HCEC 1CT (cell line): ENCODE measurements at places on chromosomes 7 and 10.

DNA sequence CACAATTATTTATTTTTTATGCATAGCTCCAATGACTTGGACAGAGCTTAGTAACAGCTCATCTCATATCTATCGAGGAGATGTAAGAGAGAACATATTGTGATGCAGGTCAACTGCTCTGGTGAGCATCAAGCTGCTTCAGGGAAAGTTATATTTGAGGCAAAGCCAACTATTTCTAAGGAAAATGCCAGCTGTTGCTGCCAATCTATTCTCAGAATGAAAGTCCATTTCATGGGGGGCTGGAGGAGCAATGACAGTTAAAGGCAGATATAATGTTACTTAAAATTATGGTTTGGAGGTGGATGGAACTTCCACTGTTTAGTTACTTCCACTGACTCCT lies 424.8 kb downstream of the KIF20B start:
- DNase-seq, result no peak

- DNase-seq, result no peak
Measured at GRCh38 chr10:20988357-20988983, 91.4 kb upstream of the NEBL start.

DNA sequence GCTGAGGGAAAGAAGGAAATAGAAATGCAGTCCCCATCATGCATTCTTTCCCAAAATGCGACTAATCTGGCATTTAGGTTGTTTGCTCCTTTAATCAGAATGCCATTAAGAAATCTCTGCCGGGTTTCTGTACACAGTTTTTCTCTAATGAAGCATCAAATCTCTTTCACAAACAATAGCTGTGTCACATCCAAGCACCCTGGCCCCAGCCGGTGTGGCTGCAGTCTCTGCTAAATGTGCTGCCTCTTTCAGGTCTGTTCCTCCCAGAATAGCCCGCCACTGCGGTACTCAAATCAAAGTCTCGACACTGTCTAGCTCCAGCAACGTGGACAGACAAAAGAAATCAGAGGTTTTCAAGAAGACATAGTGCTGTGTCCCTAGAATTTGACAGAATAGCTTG lies 343.8 kb downstream of the KCNMA1 start:
- no peak for DNase-seq

- DNase-seq, result no peak
Measured at GRCh38 chr7:25636871-25637283, 408.6 kb upstream of the NPVF start.

- no peak for DNase-seq
Measured at GRCh38 chr10:26485150-26485941, 47.2 kb downstream of the APBB1IP start.

- no peak for DNase-seq
Measured at GRCh38 chr10:13218878-13219277, 15.3 kb downstream of the UCMA start.

DNA sequence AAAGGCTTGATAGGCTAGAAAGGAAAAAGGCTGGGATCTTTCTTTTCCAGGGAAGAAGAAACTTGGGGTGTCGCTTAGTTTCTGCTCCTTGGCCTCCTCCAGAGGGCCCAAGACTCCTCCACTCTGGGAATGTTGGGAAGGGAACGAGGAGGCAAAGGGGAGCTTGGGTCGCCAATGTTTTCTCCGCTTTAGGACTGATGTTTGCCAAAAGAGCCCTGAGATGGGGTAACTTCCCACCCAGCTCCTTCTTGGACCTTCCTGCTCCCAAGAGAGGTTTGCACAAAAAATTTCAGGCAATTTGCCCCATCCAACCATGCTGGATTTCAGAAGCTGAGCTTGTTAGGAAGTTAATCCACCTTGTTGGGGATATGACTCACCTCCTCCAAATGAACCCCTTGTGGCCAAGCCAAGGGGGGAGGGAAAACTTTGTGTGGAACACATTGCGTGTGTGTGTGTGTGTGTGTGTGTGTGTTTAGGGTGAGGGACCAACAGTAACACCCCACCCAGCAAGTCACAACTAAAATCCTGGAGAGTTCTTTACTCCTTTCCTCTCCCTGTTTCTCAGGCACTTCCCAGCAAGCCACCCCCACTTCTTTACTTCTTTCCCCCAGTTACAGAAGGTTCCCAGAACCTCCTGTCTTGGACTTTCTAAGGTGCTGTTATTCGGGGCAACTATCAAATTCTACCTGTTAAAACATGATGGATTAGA lies 8.7 kb upstream of the HOXA2 start:
- DNase-seq, result peak; percentile 81

- peak; percentile 6 for DNase-seq
Measured at GRCh38 chr7:102072636-102073209, 213.9 kb upstream of the SH2B2 start.

DNA sequence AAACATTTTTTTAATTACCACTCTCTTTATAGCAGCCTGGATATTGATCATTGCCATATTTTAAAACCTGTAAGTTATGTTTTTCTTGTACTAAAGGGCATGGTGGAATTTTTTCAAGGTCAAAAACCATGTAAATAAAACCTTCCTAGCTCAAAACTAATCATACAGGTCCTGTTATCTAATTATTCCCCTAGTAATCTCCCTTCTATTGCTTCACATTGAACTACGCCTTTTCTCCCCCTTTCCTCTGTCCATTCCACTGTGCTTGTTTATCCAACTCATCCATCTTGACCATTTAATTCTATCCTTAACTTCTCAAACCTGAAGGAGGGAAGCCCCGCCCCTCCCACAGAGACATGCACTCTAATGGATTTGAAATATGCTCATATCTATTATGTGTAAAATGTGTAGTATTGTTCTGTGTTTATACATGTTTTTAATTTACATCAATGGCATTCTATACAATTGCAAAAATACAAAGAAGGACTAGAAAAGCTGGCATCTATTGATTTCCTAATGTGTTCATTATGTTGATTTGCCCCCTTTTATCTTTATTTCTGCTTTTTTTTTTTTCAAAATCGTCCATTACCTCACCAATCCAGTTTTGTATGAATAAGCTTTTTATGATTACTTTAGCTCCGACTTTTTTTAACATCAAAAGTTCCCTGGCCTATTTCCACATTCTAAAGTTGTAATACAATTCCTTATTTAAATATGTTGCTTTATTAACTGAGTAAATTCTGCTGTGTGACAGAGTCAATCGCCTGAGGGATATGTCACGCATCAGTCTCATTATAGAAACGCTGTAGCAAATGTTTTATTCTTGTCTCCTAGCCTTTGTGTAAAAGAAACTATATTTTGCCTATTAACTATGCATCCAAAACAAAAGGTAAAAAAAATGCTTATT lies 61.0 kb downstream of the MET start:
- no peak for DNase-seq

- no peak for DNase-seq
Measured at GRCh38 chr10:4067531-4067930, 282.5 kb upstream of the KLF6 start.

- peak; percentile 8 for DNase-seq
Measured at GRCh38 chr7:134212576-134213546, 85.7 kb downstream of the LRGUK start.

- no peak for DNase-seq
Measured at GRCh38 chr7:2603044-2603965, 28.5 kb upstream of the TTYH3 start.

DNA sequence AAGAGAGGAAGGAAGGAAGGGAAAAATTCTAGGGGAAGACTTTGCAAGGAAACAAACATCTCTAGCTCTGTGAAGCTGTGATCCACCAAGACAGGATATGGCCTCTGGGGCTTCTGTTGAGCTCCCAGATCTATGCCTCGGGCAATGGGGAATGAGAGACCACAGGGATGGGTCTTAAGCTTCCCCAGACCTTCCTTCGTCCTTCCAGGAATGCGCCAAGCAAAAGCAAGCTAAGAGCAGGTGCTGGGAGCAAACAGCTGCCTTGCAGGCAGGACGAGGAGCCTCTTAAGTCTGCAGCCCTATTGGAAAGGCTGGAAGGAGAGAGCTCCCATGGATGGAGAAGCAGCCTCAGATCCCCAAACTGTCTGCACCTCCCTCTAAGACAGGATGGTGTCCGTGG lies 21.9 kb upstream of the ELN start:
- DNase-seq, result no peak

- DNase-seq, result no peak
Measured at GRCh38 chr7:41882256-41882655, 179.4 kb upstream of the INHBA start.

DNA sequence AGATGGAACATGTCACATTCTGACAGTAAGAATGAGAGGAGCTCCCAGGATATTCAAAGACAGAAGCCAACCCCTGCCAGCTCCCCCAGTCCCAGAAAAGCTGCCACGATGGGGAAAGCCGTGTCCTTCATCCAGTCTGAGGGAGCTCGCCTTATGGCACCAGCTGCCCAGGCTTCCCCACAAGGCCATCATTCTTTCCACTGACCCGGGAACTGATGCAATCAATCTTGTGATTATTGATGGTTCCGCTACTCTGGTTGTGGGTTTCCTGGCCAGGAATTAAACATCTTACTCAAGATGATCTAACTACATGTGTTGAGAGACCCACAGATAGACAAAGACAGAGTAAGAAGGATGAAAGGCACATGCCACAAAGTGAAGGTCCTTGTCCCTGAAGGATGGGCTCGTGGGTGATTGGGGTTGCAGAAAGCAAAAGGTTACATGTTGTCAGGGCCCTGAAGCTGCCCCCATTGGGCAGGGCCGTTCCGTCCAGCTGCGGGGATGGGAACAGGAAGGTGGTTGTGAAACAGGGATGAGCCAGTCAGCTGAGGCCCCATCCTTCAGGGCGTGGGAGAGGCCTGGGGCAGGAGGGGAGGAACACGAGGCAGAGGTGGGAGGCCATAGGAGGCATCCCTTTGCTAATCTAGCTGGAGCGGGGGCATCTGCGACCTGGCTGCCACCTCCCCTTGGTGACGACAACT lies 127.6 kb downstream of the OAT start:
- DNase-seq, result no peak

- peak; percentile 88 for DNase-seq
Measured at GRCh38 chr7:136528329-136528728, 340.1 kb upstream of the CHRM2 start.

DNA sequence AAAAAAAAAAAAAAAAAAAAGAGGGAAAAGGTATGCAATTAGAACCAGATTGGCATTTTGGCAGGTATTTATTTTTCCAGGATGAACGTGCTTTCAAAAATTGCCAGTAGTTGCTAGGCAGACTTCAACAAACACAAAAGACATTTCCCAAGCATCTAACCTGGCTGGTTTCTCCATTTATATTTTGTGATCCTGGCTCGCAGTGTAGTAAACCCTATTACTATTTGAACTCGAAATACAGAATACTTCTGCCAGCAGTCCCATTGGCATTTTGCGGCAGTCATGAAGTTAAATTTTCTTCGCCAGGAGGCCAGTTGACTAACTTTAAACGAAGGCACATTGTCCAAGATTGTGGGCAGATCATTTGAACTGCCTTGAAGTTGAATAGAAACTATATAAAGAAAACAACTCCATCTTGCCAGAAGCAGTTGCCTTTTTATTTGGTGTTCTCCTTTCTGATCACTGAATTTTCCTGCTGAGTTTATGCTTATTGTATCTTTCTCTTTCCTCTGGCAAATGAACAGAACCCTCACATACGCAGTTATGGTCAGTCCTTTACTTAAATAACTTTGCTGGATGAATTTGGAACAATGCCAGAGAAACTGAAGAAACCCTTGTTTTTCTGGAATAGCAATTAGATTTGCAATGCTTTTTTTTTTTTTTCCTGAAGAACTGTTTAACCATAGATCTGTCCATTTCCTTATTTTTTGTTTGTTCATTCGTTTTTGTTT lies 132.9 kb downstream of the BICC1 start:
- DNase-seq, result no peak

- no peak for DNase-seq
Measured at GRCh38 chr7:152910545-152911225, 151.1 kb downstream of the ACTR3B start.

GRCh38 chr7:34155220-34155908 lies 250.0 kb downstream of the BMPER start:
- DNase-seq, result peak; percentile 97

GRCh38 chr10:48792687-48793096 lies 108.0 kb downstream of the WDFY4 start:
- peak; percentile 42 for DNase-seq

DNA sequence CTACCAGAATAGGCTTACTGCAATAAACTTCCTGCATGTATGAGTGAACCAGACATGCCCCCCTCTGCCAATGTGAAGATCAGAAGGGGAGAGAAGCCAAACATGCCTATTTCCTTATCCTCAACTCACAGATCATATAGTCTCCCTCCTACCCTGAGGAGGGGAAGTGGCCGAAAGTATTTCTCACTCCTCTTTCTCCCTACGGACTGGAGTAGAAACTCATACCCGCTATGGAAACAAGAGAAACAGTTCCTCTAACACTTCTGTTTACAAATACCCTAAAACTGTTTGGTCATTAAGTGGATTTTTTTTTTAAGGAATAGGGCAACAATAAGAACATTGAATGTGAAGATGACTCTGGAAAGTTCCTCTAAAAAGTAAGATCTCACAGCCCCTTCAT lies 31.4 kb downstream of the CCNJ start:
- DNase-seq, result no peak

DNA sequence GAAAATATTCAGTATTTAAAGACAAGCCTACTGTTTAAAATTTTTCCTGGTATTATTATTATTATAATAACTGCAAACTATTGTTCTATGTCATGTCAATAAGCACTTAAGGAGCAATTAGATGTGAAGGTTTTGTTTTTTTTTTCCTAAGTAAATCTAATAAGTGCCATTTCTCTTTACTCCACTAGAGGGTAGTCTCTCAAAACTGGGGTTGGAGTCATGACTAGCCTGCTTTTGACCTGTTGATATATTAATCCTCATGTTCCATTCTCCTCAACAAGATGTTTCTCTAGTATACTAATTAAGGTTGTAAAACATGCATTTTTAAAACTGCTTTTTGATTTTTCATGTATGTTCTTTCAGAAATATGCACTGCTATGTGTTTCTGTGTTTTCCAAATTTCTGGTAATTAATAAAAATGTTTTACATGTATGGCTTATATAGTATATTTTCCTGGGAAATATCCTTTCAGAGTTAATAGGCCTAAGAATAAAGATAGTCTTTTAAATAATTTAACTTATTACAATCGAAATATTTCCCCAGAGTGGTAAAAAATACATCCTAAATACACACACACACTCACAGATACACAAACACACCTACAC lies 1.0 kb upstream of the LRRN3 start:
- DNase-seq, result peak; percentile 51

- DNase-seq, result no peak
Measured at GRCh38 chr7:101772508-101773211, 44.8 kb upstream of the CUX1 start.
